ENCODE measurements at places on chromosomes 12 and 14.

DNA sequence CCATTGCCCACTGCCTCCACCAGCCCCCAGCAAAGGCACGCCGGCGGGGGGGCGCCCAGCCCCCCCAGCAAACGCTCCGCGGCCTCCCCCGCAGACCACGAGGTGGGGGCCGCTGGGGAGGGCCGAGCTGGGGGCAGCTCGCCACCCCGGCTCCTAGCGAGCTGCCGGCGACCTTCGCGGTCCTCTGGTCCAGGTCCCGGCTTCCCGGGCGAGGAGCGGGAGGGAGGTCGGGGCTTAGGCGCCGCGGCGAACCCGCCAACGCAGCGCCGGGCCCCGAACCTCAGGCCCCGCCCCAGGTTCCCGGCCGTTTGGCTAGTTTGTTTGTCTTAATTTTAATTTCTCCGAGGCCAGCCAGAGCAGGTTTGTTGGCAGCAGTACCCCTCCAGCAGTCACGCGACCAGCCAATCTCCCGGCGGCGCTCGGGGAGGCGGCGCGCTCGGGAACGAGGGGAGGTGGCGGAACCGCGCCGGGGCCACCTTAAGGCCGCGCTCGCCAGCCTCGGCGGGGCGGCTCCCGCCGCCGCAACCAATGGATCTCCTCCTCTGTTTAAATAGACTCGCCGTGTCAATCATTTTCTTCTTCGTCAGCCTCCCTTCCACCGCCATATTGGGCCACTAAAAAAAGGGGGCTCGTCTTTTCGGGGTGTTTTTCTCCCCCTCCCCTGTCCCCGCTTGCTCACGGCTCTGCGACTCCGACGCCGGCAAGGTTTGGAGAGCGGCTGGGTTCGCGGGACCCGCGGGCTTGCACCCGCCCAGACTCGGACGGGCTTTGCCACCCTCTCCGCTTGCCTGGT is at the start of gene CDKN1B:
Gene CDKN1B, plus strand, starts transcription at position 576 of the 793 bp plus-strand sequence. CDS start 472 bp downstream, outside the sequence.
- DNase-seq, result peak; percentile 69

GRCh38 chr12:52279422-52280318 is 5.2 kb downstream of the KRT86 start:
- DNase-seq, result no peak

DNA sequence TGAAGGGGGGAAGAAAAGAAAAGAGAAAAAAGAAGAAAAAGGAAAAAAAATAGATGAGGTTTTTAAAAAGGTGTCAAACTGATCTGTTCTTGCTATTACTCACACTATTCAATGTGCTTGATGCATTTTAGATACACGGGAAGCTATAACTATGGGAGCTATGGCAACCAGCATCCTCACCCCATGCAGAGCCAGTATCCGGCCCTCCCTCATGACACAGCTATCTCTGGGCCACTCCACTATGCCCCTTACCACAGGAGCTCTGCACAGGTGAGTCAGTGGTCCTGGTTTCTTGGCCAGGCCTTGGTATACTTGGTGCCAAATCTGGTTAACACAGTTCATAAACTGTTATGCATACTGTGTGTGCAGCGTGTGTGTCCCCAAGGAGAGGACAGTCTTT is 24.0 kb upstream of the RIC8B start:
- DNase-seq, result no peak

DNA sequence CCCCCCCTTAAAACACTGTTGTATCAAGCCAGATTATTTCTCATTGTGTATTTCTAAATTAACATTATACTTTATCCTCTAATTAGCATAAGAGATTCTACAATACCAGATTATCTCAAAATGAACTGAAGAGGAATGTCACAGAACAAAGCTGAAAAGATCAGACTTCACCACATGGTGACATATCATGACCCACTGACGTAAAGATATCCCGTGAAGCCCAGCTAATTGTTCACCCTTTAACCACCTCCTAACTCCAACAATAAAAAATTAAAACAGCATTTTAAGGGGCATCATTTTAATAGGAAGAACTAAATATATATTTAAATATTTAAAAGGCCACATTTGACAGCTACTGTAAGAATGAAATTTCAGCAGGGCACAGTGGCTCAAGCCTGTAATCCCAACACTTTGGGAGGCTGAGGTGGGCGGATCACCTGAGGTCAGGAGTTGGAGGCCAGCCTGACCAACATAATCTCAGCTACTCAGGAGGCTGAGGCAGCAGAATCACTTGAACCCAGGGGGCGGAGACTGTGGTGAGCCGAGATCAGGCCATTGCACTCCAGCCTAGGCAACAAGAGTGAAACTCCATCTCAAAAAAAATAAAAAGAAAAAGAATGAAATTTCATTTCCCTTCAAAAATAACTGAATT is 29.0 kb downstream of the CDK17 start:
- DNase-seq, result no peak

- no peak for DNase-seq
Measured at GRCh38 chr12:101803978-101804377, 26.8 kb downstream of the GNPTAB start.

- DNase-seq, result no peak
Measured at GRCh38 chr14:55129086-55129427, at the start of gene LGALS3. Gene LGALS3 (plus strand): TSS chr14:55129252. CDS start chr14:55137374, 8,122 bp downstream.

GRCh38 chr12:57474430-57474829 is 5.2 kb downstream of the ARHGAP9 start:
- DNase-seq, result no peak

DNA sequence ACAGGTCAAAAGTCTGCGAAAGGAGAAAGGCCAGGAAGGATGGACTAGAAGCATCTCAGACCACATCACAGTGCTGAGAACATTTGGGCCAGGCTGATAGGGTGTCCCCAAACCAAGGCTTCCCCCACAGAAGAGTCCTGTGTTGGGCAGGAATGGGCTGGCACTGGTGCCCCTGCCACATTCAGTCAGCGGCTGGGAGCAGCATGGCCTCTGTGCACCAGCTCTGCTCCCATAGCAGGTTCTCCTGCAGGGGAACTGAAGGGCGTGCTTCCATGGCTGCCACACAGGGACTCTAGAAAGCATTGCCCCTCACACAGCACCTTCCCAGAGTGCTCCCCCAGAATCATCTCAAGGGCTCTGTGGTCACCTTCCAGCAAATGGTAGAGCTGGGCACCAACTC is 17.5 kb downstream of the EVL start:
- DNase-seq, result no peak

DNA sequence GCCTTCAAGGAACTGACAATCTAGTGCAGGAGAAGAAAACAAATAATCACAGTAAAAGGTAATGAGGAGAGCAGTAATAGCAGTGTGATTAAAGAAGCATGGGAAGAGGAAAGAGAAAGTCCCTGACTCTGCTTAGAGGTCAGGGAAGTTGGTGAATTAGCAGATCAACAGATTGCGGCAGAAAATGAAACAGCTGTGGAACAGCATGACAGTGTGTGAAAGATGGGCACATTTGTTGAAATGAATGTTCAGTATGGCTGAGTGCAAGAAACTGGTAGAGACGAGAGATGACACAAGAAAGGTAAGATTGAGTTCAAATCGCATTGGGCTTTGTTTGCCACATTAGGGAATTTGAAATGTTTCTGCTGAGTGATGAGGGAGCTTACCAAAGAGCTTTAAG is 63.7 kb upstream of the RASSF8 start:
- no peak for DNase-seq

- DNase-seq, result no peak
Measured at GRCh38 chr12:87596636-87597035, 432.6 kb downstream of the C12orf50 start.

GRCh38 chr12:72304751-72305150 is 32.6 kb downstream of the TRHDE start:
- DNase-seq, result no peak

- no peak for DNase-seq
Measured at GRCh38 chr12:108697905-108698304, 33.4 kb downstream of the CORO1C start.

DNA sequence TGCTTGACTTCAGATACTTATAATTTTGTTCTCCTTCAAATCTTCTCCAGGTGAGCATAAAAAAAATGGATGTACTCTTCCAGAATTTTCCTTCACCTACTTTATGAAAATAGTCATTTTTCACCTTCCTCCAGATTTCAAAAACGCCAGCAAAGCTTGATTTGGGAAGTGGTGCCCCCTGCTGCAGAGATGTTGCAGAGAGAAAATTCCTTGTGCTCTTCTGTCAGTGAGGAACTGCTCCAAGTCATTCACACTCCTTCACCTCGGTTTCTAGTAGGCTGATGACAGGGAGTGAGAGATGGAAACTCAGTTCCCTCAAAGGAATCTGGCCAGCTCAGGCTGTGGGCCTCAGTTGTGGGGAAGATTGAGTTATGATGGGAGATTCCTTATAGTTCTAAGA is 24.2 kb upstream of the RNASE3 start:
- no peak for DNase-seq

GRCh38 chr12:112905451-112906089 is 1.2 kb upstream of the OAS1 start:
- no peak for DNase-seq

DNA sequence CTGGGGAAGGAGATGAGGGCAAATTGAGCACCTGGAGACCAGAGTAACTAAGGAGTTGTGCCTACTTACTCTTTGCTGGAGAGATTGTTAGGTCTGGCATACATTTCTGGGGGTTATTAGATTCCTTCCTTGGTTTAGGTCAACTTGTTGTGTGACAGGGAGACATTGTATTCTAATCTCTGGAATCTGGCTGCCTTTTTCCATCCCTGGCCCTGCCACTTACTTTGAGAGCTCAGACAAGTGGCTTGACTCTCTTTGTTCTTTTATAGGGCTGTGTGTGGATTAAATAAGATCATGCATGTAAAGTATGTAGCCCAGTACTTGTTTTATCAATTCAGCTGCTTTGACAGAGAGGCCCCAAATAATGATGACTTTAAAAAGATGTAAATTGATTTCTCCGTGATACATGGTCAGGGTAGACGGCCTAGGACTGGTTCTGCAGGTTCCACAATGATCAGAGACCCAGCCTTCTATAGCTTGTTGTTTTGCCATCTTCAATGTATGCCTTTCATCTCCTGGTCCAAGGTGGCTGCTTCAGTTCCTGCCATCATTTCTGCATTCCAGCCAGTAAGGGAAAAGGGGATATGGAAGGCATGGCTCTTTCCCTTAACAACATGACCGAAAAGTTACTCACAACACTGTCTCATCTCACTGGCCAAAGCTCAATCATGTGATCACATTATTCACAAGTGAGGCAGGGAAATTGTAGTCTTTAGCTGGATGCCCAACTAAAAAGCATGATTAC is 72.6 kb downstream of the CHST11 start:
- no peak for DNase-seq

- DNase-seq, result no peak
Measured at GRCh38 chr14:83975841-83976770, 1553.8 kb upstream of the FLRT2 start.

- no peak for DNase-seq
Measured at GRCh38 chr12:76942267-76942666, 63.4 kb upstream of the CSRP2 start.

GRCh38 chr12:4117386-4118016 is 156.1 kb upstream of the CCND2 start:
- DNase-seq, result no peak

- no peak for DNase-seq
Measured at GRCh38 chr14:35052637-35053036, 6.6 kb downstream of the FAM177A1 start.

DNA sequence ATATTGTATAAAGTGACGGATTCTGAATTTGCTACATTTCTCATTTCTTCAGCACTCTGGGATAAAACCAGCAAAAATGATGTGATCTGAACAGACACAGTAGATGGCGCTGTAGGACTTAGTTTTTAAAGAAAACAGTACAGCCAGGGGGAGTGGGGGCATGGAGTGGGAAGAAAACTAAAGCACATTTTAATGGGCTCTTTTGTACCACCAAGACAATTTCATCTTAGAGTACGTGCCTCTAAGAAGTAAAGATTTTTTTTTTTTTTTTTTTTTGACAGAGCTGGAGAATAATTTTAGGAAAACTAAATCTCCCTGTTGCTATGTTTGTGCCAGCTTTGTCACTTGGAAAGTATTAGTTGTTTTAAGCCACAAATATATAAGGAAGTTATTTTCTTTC is 124.4 kb downstream of the RAD51B start:
- no peak for DNase-seq

GRCh38 chr14:50403419-50403818 is 6.7 kb upstream of the CDKL1 start:
- DNase-seq, result no peak

GRCh38 chr12:121301876-121302275 is 5.4 kb upstream of the CAMKK2 start:
- no peak for DNase-seq

DNA sequence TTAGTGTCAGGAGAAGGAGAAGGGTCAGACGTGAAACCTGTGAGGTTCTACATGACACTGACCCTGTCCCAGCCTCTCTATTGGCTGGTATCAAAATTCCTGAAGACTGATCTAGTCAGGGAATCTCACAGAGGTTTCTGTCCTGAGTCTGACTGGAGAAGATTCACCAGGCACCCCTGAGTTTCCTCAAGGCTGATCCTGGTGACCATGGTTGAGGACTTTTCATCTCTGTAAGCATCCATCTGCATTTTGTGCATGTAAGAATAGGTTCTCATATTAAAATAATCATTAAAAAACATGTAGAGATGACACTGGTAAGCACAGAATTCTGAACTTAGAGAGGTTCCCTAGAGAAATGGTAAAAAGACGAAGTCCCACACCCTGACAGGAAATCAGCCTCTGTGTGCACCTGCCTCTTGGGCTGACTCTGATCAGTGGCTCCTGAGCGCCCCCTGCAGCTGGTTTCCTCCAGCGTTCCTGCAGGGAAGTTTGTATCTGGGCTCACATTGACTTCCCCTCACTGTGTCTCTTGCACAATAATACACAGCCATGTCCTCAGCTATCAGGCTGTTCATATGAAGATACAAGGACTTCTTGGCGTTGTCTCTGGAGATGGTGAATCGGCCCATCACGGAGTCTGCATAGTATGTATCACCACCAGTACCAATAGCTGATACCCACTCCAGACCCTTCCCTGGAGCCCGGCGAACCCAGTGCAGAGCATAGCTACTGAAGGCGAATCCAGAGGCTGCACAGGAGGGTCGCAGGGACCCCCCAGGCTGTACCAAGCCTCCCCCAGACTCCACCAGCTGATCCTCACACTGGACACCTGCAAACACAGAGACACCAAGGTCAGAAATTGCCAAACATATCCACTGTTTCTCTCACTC is 991.9 kb downstream of the TMEM121 start:
- DNase-seq, result no peak

GRCh38 chr14:100893228-100893601 is 10.3 kb downstream of the RTL1 start:
- DNase-seq, result no peak

DNA sequence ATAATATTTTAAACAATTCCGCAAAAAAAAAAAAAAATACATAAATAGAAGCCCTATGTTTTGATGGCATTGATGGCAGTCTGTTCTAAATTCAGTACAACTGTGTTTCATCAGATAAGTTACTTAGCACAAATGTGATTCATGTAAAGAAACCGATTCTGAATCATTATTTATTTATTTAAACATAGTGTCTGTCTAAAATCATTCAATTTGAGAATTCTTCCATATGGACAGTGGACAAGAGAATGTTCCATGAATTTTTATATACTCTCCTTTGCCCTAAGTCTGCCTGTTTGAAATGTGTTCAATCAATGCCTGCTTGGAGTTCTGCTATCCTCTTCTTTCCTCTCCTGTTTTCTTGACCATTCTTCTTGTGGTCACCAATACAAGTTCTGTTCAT is 126.5 kb downstream of the PDE3A start:
- no peak for DNase-seq
